Esophagus mucosa (tissue), 1 donor: ENCODE measurements at places on chromosomes 3 and 15.
A peak's percentile ranks its signal among the peaks of the same experiment; 100 is the strongest.

DNA sequence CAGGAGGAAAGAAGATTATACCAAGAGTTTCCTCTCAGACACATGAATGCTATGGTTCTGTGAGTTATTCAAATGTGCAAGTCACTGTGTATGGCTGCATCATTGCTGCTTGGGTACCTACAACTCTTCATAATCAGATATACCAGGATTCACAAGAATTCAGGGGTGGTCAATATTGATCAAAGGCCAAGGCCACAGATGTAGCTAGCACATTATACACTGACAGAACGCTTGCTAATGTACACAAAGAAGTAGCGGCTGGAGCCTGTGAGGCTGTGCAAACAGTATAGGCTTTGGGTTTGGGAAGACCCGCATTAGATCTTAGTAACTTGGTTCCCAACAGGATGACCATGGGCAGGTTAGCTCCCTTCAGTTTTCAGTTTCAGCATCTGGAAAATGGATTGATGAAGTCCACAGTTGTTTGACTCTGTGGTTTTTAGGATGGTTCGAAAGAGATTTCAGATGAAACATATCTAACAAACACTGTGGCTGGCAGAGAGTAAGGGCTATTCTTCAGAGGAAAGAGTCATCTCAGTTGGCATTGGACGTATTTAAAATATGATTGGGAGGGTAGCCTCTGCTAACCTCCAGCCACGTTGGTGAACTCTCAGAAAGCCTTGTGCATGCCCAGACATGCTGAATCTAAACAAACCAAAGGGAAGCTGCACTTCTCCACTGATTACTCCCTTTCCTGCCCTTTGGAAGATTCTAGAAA is 748.7 kb upstream of the CFAP20DC start:
- ATAC-seq, result no peak

GRCh38 chr3:61578667-61579367 is 17.4 kb downstream of the PTPRG start:
- ATAC-seq, result no peak

DNA sequence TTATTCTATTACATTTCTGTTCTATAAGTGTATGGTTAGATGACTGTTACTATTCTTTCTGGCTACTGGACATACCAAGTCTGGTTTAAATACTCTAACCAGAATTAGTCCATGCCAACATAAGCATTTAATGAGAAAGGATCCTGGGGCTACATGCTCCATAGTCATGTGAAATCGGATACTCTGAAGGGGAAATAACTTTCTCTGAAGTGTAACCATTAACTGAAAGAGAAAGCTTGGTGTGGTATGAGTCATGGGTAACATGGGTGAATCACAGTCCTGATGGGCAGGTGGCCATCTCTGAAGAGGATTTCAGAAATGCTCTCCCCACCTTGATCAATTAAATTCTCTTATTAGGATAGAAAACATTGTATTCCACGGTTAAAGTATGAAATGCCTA is 69.4 kb downstream of the FHIT start:
- peak; percentile 86 for ATAC-seq

GRCh38 chr3:135337192-135337591 is 542.1 kb downstream of the EPHB1 start:
- ATAC-seq, result no peak

DNA sequence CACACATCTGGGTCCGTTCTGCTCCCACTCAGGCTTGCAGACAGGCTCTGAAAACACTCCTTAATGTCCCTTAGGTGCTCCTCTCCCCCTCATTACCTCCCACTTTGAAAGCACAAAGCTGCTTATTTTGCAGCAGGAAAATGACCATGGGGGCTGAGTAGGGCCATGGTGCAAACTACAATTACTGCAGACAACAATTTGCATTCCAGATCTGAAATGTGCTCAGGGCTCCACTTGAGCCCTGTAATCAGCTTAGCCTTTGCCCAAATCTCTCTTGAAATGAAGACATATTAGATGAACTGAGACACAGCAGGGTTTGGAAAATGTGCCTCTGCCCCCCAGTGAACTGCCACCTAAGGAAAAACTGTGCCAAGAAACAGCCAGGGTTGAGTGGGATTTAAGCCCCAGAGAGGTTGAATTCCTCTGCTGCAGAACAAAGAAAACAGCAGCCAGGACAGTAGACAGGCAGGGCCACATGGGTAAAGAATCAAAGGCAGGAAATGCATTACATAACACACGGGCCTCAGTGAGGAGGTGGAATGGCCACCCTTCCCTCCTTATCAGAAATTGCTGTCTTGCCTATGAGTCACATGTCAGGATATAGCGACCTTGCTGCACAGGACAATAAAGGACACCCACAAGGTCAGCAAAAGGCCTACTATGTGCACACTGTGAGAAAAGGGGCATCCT is 126.8 kb upstream of the ARHGEF3 start:
- ATAC-seq, result peak; percentile 40

GRCh38 chr3:63343674-63344073 is 65.6 kb downstream of the SYNPR start:
- ATAC-seq, result peak; percentile 62

DNA sequence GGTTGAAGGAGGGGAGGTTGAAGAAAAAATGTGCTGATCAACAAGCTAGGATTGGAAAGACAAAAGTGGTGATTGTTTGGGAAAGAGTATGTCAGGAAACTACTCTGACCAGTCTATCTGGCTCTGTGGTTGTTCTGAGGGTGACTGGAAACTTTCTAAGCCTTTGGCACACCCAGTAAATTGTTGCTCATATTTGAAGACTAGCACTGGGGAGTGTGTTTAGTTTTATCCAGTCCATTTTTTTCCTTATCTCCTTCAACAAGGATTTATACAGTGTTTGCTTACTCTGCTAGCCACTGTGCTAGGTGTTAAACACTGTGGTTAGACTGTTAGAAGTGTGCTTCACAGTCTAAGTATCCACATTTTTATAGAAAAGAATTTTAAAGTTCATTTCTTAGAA is 28.8 kb downstream of the PPM1L start:
- peak; percentile 100 for ATAC-seq

GRCh38 chr3:33111581-33111980 is 2.2 kb upstream of the CRTAP start:
- ATAC-seq, result no peak

- no peak for ATAC-seq
These were observed 4.0 kb upstream of the TOPAZ1 start for GRCh38 chr3:44237665-44238064.

DNA sequence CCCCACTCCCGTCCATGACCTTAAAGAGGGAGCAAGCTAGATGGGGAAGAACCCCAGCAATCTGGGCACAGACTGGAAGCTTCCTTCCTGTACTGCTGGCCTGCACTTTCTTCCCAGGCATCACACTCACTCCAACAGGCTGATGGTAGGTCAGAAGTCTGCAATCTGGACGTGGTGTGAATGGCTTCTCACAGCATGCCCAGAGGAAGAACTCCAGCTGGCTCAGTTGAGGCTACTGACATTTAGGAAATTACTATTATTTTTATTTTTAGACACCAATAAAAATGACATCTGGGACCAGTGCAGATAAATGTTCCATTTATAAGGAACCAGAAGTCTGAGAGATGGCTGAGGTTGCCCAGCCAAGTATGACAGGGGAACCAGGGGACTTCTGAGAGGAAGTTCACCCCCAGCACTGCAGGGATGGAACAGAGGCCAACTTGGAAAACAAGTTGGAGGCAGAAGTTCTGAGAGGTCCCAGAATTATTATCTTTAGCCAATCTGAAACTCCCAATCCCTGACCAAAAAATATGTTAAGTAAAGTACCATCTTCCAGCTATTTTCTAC is 163.8 kb upstream of the CTNNB1 start:
- no peak for ATAC-seq
